ENCODE measurements at places on chromosomes 3 and 15.

- DNase-seq: no peak
Observed at GRCh38 chr15:77538027-77538451, 94.7 kb downstream of the LINGO1 start.

GRCh38 chr3:161388855-161389254 lies 17.5 kb upstream of the SPTSSB start:
- DNase-seq: no peak

- DNase-seq: no peak
Observed at GRCh38 chr3:53675022-53675697, 171.1 kb downstream of the CHDH start.

DNA sequence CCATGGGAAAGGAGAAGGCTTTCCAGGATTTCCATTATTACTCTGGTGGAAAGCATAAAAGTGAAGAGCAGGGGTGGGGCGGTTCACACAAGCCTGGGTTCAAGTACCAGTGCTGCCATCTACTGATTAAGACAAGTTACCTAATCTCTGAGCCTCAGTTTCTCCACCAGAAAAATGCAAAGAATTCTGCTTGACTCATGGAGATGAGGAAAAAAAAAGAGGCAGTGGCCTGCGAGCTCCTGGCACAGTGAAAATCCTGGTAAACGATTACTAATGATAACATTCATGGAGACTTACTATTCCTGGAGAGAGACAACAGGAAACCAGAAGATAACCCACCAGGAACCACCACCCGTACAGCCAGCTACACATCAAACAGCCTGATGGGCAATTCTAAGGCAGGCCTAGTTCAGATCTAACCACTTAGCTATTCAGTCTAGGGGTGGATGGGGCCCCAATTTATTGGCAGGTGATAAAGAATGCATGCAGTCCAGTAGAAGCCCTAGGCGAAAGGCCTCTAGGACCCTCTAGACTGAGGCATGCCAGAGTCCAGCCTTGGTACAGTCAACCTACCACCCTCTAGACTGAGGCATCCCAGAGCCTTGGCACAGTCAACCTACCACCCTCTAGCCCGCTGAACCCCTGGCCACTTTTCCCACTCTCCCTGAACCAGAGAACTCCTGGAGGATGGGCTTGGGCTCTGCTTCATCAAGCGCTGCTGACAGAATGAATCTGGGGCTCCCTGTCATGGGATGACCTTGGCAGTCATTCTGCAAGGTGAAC lies 2.5 kb downstream of the AMOTL2 start:
- DNase-seq: no peak

GRCh38 chr3:52153389-52154096 lies 680 bp downstream of the POC1A start:
- DNase-seq: no peak

- DNase-seq: no peak
Observed at GRCh38 chr3:54970895-54971294, 43.0 kb upstream of the LRTM1 start.

DNA sequence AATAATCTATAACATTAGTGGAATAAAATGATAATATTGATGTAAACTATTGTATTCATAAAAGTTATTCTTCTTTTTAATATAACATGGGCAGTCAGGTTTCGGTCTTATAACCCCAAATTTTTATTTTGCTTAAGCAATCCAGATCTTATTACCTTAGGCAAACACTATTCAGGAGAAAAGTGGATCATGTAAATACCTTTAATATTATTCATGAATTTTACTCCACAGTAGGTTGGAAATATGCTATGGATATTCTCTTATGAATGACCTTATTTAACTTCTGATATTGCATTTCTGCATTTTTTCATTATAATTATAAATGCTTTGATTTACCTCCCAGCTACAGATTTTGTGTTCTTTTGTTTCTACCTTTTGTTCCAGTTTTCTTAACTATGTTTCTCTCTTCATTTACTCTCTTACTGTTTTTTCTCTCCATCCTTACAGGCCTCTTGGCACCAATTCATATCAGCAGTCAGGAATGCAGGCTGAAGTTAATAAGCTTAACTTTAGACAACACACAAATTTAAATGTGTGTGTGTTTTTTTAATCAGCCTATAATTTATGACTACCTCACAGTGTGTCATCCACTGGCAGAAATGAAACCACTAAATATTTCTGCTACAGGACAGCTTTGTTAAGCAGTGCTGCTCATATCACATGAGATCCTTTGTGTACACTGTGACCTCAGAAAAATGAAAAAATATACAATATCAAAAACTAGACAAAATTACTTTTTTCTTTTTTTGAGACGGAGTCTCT lies 111.0 kb downstream of the NSUN3 start:
- DNase-seq: no peak

- DNase-seq: peak; percentile 69
Observed at GRCh38 chr3:183895296-183895695, 10.6 kb upstream of the PARL start.

DNA sequence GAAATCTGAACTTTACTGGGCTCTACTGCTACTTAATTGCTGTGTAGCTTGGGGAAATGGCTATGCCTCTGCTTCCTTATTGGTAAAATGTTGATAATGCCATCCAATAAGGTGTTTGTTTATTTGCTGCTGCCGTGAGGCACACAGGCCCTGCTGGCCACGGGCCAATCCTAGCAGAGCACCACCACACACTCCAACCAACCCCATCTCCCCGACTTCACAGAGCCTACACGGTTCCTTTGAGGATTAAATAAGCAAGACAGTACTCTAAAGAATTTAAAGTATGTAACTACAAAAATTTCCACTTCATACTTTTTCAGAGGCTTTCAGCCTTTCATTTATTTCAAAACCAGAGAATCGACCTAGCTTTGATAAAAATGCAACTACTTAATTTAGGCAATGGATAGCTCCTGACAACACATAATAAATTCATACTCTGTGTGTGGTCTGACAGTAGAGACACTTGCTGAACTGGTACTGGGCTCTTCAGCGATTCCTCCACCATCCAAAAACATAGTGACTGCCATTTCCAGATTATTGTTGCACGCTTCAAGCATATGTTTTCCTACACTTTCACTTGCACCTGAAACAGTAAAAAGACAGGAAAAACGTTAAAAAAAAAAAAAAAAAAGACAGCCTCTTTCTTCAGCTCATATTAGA lies 25.3 kb downstream of the UBXN7 start:
- peak; percentile 90 for DNase-seq

- no peak for DNase-seq
Observed at GRCh38 chr15:47769166-47769565, 51.9 kb downstream of the SEMA6D start.

GRCh38 chr3:42843713-42844411 lies 31.8 kb downstream of the CYP8B1 start:
- no peak for DNase-seq

GRCh38 chr3:177300039-177300833 lies 103.0 kb upstream of the TBL1XR1 start:
- peak; percentile 39 for DNase-seq

DNA sequence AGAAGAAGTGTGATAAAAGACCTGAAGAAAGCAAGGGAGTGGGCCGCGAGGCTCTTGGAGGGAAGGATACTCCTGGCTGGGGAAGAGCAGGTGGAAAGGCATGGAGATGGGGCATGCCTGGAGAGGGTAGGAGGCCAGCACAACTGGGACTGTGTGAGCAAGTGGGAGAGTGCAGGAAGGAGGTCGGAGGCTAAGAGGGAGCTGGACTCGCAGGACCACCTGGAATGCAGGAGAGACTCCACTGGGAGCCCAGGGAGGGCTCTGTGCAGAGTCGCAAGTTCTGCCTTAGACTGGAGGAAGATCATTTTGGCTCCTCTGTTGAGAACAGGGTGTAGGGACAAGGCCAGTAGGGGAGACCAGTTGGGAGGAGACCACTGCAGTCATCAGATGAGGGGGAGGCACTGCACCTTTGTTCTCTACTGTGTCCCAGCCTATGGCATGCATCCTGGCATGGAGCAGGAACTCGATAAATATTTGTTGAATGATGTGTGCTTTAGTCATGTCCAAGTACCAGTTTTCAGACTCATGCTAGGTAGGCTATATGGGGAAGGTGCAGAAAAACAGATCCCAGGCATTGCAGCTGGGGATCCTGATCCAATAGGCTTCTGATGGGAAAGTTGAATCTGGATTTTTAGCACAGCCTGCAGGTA lies 13.7 kb downstream of the FAM107A start:
- DNase-seq: no peak

GRCh38 chr3:114714957-114715460 lies 421.2 kb downstream of the TIGIT start:
- DNase-seq: no peak

DNA sequence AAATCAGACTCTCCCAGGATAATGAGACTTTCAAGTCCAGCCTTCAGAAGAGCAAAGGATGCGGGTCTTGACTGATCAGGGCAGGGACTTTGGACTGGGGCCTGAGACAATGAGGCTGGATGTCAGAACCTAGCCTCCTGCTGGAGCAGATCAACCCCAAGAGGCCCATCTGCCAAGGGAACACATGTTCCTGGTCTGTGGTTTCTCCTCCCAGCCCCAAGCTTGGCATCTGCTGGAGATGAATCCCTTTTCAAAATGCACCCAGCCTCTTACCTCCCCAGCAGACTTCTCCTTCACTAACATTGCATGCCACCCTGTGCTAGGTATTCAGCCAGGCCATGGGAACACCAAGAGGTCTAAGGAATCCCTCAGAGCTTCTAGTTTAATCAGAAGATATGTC lies 43.7 kb upstream of the MFGE8 start:
- no peak for DNase-seq

DNA sequence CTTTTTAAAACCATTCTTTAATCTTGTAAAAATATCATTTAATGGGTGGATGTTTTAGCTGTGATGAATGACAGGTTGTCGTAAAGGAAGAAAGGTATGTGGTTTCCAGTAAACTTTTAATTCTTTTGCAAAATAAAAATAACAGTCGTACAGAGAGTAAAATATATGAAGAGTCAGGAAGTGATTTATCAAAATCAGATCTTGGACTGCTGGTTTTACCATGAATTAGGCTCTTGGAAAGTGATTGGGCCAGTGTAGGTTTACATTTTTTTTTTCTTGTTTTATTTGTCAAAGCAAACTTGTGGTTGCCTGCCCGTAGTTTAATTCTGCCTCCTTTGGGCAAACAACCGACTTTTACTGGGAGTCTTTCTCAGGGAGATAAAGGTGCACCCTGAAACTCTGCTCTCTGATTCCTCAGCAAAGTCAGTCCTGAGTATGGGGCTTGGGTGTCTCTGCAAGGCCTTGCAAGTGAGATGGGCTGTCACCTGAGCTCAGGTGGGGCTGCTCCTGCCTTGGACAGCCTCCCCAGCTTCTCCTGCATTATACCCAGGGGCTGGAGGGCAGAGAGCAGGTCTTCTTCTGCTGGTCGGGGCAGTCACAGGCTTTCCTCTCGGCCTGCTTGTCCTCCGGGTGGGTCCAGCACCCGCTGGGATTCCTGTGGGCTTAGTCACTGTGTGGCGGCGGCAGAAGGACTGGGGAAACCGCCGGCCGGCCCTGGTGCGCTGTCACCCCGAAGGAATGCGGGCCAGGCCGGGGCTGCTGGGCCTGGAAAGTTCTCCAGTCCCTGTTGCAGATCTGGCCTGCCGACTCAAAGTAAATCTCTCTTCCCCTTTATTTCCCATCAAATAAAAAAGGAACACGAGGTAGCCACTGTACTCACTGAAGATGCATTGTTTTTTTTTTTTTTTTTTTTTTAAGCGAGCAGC lies 79.0 kb downstream of the IGF1R start:
- DNase-seq: peak; percentile 94

GRCh38 chr3:5312290-5312689 lies 124.8 kb downstream of the EDEM1 start:
- DNase-seq: no peak

DNA sequence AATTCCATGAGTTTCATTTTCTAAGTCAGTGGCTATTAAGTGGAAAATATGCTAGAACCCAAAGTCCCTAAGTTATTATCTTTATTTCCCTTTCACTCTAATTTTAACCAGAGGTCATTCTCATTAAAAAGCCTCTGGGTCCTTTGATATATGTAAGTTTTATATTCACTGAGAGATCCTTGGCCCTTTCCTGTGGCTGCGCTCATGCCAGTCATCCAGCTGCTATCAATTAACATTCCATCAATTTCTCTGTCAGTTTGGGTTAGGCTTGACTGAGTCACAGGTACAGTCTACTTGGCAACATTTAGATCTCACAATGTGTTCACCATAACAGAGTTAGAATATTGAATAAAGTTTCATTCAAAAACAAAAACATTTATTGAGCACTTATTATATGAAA lies 58.0 kb upstream of the FBN1 start:
- DNase-seq: no peak

DNA sequence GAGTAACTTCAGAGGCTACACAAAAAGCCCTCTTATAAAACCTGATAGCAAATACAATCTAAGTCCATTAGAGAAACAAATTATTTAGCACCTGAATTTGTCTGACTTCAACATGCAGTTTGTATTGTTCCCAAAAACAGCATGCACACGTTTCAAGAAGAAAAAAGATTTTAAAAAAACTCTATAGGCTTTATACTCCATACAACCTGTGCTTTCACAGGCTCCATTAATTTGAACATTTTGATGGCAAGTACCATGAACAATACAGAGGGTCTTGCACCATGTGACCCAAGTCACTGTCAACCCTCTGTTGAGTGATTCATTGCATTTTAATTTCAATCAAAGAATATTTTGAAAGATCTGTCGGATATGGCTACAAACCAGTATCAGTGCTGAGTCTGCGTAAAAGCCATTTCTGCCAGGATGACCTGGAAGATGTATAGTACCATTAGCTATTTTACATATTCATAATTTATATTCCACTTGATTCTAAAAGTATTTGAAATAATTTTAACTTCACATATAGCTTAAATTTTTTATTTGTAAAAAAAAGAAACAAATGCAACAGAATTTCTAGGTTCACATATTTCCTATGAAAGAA lies 13.2 kb downstream of the ANXA2 start:
- DNase-seq: no peak

- no peak for DNase-seq
Observed at GRCh38 chr15:31360843-31361763, 34.5 kb downstream of the KLF13 start.

DNA sequence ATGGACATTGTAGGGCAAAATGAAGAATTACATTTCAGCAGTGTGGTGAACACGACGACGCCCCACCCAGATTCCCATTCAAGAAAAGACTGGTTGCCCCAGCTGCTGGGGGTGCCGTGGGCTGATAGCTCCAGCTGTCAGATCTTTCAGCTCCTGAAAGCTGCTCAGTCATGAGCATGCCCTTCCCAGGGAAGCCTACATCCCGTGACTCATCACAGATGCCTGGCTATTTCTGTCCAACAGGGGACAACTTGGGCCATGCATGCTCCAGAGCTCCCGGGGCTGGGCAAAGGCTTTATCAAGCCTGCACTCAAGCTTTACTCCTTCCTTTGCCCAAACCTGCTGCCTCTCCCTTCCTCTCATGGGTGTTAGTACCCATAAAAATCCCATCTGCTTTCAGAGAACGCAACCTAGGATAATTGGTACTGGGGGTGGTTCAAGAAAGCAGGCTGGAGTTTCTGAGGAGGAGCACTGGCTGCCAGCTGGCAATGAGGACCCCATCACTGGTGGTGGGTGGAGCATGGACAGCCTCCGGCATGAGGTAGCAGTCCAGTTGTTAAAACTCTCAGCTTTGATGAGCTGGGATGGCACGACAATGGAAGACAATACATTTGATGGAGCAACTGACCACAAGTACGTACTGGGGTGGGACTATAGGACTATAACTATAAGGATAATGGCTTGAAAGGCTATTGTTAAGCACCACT lies 16.4 kb upstream of the ST8SIA2 start:
- no peak for DNase-seq
